Stimulated activated CD8-positive, alpha-beta memory T cell treated with anti-CD3 and anti-CD28 coated beads, Interleukin-4, amount 100 ng/mL, for 24 hours (primary cell): ENCODE measurements at places on chromosomes 4 and X.

DNA sequence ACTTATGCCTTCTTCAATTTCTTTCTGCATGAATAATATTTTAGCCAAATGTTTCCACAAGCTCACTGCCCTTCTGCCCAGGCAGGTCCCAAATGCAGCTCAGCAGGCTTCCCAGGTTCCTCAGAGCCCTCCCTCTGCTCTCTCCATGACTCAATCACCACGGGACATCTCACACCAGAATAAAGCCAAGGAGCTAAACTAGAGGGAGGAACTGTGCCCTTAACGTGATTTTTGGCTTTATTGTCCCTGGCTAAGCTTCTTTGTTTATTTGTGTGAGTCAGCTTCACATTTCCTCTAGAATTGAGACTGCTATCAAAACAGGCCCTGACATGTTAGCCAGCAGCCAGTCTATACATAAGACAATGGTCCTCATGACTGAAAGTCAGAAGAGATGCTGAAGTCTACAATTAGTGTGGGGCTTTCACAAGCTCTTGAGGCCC is 186.4 kb upstream of the GALNT7 start:
- no peak for DNase-seq

DNA sequence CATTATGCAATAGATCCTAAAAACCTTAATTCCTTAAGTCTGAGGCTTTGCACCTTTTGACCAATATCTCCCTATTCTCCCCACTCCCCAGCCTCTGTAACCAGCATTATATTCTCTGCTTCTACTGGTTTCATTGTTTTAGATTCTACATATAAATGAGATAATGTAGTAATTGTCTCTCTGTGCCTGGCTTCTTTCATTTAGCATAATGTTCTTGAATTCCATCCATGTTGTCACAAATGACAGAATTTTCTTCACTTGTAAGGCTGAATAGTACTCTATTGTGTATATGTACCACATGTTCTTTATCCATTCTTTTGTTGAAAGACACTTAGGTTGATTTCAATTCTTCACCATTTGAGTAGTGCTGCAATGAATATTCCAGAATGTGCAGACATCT is 66.0 kb downstream of the MAGEC1 start:
- no peak for DNase-seq

GRCh38 chr4:7722766-7723387 is 216.8 kb downstream of the AFAP1 start:
- no peak for DNase-seq

GRCh38 chr4:110058677-110059076 is 139.7 kb downstream of the ELOVL6 start:
- DNase-seq = no peak

GRCh38 chr4:77899607-77900006 is 37.0 kb downstream of the MRPL1 start:
- no peak for DNase-seq

DNA sequence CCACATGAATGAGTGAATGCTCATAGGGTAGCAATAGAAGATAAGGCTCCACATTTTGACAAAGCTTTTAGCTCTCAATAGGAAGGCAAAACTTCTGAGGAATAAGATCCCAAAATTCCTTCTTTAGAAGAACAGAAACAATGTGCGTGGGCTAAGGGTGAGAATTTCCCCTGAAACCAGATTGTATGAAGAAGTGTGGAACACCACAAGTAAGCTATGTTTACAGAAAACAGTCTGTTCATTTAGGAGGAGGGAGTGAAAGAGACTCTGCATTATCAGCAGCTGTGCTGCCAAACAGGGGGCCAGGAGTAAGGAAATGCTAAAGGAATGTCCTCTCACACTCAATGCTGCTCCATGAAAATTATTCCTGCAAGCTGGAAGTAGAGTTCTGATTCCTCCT is 851.6 kb downstream of the CENPC start:
- DNase-seq = no peak

- no peak for DNase-seq
Measured at GRCh38 chrX:28058901-28059300, 77.7 kb upstream of the DCAF8L1 start.
